ENCODE measurements at places on chromosomes 6 and 20. TPM values are rescaled to one million over a fixed set of nuclear protein-coding genes. Genes with fewer than 3 reads are reported as not detected.

DNA sequence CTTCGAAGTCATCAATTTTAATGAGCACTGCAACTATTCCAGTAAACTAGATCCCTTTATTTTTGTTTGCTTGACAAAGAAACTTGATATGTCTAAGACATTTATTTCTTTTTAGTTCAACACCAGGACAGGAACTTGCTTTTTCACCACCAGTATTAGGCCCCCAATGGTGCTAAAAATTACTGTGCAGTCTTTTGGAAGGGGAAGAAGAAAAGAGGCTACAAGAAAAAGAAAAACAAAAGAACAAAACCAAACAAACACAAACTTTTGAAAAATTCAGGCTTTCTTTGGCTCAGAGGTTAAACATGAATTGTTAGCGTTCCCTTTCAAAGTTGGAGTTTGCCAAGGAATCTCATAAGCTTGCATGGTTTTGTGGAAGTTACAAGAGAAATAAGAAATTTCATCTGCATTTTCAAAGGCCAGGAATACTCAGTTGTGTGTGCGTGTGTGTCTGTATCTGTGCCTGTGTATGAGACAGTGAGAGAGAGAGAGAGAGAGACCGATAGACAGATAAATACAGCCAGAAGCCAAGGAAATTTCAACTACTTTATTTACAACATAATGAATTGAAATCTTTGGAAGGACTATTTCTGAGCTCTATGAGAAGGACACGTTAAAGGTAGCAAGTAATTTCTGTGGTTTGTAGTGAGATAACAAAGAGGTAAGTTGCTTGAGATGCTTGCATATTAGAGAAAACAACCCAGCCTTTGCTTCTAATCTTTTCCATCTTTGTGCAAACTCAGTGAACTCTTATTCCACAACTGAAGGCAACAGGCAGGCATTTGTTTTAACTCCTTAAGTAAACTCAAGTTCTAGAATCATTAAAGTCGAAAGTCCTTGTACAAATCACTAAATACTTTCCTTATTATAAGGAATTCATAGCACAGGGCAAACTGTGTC, 171.0 kb upstream of the CITED2 start:
- DNase-seq: peak; percentile 24
- peaks cover 25% of the 10 kb centered on the region for H3K4me1 ChIP-seq
- no peak overlapping the region for H3K4me3 ChIP-seq

GRCh38 chr6:99016355-99016754, 68.6 kb upstream of the FBXL4 start:
- no peak for DNase-seq
- H3K27ac ChIP-seq: no peak overlapping the region
- H3K27me3 ChIP-seq: no peaks in the 10 kb centered on the region
- no peak overlapping the region for H3K4me3 ChIP-seq
- no peaks in the 10 kb centered on the region for H3K4me1 ChIP-seq
- no peaks in the 10 kb centered on the region for H3K36me3 ChIP-seq

DNA sequence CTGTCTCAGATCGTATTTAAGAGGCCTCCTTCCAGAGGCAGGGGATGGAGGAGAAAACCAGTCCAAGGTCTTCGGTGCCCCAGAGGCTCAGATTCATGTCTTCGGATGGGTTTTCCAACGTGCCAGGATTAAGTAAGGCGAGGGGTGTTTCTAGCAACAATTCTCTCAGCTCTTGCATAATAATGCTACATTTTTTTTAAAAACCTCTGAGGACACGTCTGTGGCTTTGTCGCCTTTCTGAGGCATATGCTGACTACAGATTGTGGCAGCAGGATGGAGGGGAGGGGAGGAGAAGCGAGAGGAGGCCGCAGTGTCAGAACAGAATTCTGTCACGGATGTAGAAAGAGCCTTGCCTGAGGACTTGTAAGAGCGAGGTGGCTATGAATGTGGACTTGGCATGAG, 17.7 kb upstream of the CCDC167 start:
- H3K36me3 ChIP-seq: no peaks in the 10 kb centered on the region
- H3K27me3 ChIP-seq: peaks cover 27% of the 10 kb centered on the region
- no peak overlapping the region for H3K4me3 ChIP-seq
- no peak overlapping the region for H3K27ac ChIP-seq
- DNase-seq: no peak

GRCh38 chr20:44068316-44069201, 118.4 kb downstream of the JPH2 start:
- DNase-seq: no peak
- no peak overlapping the region for H3K4me3 ChIP-seq
- H3K36me3 ChIP-seq: no peaks in the 10 kb centered on the region
- no peak overlapping the region for H3K27ac ChIP-seq

- H3K27me3 ChIP-seq: peaks cover 55% of the 10 kb centered on the region
- H3K4me3 ChIP-seq: peak overlapping the region; percentile 36
- H3K27ac ChIP-seq: no peak overlapping the region
- peaks cover 3% of the 10 kb centered on the region for H3K4me1 ChIP-seq
- no peaks in the 10 kb centered on the region for H3K36me3 ChIP-seq
Observed at GRCh38 chr6:44297063-44298038, 15.8 kb downstream of the AARS2 start.

DNA sequence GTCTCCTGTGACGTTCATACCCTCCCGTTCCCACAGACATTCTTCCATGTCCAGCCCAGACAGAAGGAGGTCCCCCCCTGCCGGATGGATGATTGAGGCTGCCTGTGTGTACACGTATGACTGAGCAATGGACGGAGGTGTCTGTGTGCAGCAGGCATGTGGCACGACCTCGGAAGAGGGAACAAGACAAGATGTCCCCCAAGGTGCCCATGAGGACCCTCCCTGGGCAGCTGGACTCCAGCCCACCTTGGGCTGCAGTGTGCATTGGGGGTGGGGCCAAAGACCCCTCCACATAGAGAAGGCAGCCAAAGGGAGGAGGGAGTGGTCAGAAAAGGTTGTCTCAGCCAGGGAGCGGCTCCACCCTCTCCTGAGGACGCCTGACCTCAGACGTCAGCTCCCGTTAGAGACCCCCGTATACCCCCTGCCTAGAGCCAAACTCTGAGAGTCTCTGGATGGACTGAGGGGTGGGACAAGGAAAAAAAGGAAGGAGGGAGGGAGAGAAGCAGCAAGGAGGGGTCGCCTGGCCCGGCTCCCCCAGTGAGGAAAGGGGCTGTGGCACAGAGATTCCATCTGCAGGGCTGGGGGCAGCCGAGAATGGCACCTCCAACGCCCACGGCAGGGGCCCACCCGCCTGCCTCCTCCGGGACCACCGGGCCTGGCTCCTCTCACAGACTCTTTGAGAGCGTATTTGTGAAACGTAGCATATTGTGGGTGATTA, 92.9 kb upstream of the BHLHE23 start:
- DNase-seq: no peak
- H3K4me3 ChIP-seq: no peak overlapping the region
- no peak overlapping the region for H3K27ac ChIP-seq
- no peaks in the 10 kb centered on the region for H3K4me1 ChIP-seq
- no peaks in the 10 kb centered on the region for H3K36me3 ChIP-seq
- H3K27me3 ChIP-seq: peaks cover 34% of the 10 kb centered on the region

DNA sequence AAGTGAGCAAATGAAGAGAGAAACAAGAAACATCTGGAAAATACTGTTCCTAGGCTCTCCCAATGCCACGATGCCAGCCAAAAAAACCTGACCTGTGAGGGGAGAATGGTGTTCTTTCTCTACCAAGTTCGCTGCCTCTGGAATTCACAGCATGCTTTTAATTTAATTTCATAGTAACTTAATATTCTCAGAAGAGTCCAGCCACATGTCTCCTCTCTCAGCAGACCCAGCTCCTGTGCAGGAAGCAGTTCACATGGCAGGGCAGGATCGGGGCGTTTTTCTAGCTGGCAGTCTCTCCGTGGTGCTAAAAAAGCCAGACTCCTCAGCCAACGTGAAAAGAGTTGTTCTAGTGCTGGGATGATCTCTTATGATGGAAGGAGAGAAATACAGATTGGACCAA, 57.5 kb downstream of the BFSP1 start:
- no peak overlapping the region for H3K4me3 ChIP-seq
- H3K36me3 ChIP-seq: no peaks in the 10 kb centered on the region
- no peak overlapping the region for H3K27ac ChIP-seq
- no peak for DNase-seq

GRCh38 chr20:4366076-4366475, 350.7 kb upstream of the RNF24 start:
- no peaks in the 10 kb centered on the region for H3K27me3 ChIP-seq
- H3K36me3 ChIP-seq: no peaks in the 10 kb centered on the region
- H3K4me3 ChIP-seq: no peak overlapping the region
- H3K27ac ChIP-seq: no peak overlapping the region

DNA sequence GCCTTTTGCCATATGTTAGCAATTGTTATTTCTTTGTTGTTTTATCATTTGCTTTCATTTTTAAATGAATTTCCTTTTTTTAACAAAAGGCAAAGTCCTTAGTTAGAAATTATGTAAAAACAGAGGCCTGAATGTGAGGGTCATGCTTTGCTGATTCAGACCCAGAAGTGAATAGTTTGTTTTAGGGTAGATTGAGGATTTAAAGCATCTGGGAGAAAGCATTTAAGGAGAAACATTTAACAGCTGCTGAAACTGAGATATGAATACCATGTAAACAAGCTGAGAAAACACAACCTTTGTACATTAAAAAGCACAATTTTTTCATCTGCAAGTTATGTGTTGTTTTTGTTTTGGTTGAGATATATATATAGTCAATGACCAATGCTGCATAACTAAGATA, 8.0 kb downstream of the HTR1B start:
- no peak for DNase-seq
- no peak overlapping the region for H3K27ac ChIP-seq
- H3K36me3 ChIP-seq: no peaks in the 10 kb centered on the region
- no peaks in the 10 kb centered on the region for H3K27me3 ChIP-seq

DNA sequence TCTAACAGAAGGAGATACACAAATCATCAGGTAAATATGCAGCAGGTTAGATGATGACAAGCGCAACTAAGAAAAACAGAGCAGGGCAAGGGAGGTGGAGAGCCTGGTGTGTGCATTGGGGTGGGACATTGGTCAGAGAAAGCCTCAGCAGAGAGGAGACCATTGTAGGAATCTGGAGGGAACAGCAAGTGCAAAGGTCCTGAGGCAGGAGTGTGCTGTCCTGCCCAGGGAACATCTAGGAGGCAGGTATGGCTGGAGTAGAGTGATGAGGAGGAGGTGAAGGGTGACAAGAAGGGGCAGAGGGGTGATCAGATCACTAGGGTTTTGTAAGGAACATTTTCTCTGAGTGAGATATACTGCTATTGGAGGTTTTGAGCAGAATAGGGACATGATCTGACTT, 90.1 kb downstream of the NCR2 start:
- H3K27me3 ChIP-seq: peaks cover 8% of the 10 kb centered on the region
- peaks cover 39% of the 10 kb centered on the region for H3K4me1 ChIP-seq
- H3K27ac ChIP-seq: no peak overlapping the region
- no peak overlapping the region for H3K4me3 ChIP-seq
- H3K36me3 ChIP-seq: no peaks in the 10 kb centered on the region

GRCh38 chr6:1291381-1291780, 20.5 kb upstream of the FOXQ1 start:
- no peak for DNase-seq
- H3K27ac ChIP-seq: no peak overlapping the region
- no peaks in the 10 kb centered on the region for H3K27me3 ChIP-seq
- H3K4me1 ChIP-seq: peaks cover 3% of the 10 kb centered on the region
- no peak overlapping the region for H3K4me3 ChIP-seq
- H3K36me3 ChIP-seq: no peaks in the 10 kb centered on the region

GRCh38 chr20:24779946-24780345, 169.1 kb upstream of the CST7 start:
- no peaks in the 10 kb centered on the region for H3K36me3 ChIP-seq
- H3K4me3 ChIP-seq: no peak overlapping the region
- H3K27ac ChIP-seq: no peak overlapping the region
- H3K4me1 ChIP-seq: no peaks in the 10 kb centered on the region
- no peaks in the 10 kb centered on the region for H3K27me3 ChIP-seq
- DNase-seq: no peak

DNA sequence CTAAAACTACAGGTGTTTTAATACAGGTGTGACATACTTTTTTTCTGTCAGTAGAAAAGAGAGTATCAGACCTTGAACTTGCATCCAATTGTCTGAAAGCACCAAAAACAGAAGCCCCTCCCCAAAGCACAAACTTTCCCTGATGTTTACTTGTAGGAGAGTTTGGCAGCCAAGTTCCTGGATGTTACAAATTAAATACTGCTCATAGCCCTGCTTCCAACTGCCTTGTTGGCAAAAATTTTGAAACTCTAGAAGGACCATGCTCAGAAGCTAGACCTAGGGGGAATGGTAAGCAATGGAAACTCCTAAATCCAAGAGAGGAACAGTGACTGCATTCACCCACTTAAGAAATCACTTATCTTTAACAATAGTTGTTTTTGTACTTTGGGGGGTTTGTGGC, 17.0 kb upstream of the ARG1 start:
- no peaks in the 10 kb centered on the region for H3K36me3 ChIP-seq
- H3K4me3 ChIP-seq: no peak overlapping the region
- no peaks in the 10 kb centered on the region for H3K4me1 ChIP-seq
- H3K27me3 ChIP-seq: no peaks in the 10 kb centered on the region
- no peak overlapping the region for H3K27ac ChIP-seq

DNA sequence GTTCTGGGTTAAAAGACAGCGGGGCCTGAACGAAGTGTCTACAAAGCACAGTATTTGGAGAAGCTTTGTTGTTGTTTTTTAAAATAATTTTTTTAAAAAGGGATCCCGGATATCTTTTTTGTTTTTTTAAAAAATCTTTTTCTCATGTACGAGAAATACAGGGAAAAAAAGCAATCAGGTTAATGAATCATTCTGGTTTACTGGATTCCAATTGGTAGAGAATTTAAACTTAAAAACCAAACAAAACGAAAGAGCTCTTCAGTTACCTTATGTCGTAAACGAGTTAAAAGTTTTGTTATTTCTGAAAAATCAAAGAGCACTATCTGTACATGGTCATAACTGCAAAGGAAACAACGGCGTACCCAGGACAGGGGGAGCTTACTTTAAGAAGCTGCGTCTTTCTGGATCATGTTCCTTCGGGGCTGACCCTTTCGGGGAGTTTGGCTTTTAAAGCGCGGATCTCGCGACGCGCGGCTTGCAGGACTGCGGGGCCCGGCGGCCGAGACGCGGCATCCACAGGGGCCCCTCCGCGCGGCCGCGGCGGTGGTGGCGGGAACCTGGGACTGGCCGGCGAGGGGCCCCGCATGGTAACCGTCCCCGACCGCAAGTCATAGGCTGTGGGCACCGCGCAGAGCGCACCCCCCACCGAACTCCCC, 927 bp downstream of the IL20RA start:
- H3K27ac ChIP-seq: no peak overlapping the region
- peak; percentile 34 for DNase-seq
- H3K4me3 ChIP-seq: peak overlapping the region; percentile 91
- no peaks in the 10 kb centered on the region for H3K36me3 ChIP-seq

The RSPH9 gene
- 0.73 TPM for total RNA-seq

The PSMB8 gene
- 25.7 TPM for total RNA-seq

The WTAP gene
- total RNA-seq: 94.8 TPM

The PTGIS gene
- total RNA-seq: 22.5 TPM

All from hepatocyte (in vitro differentiated cells).